ENCODE measurements at places on chromosomes 12 and 14.

DNA sequence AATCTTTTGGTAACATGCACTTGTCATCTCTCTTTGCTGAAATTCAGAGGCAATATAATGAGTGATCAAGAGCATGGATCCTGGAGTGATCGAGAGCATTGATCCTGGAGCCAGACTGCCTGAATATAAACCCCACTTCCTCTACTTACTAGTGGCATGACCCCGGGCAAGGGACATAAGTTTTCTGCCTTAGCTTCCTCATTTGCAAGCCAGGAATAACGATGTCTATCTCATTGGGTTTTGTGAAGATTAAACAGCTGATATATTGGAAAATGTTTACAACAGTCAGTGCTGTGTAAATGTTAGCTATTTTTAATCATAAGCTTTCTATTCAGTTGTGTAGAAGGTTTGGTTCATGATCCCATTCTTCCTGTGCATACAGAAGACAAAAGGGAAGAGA, 2.4 kb upstream of the CSRNP2 start:
- no peak for DNase-seq

DNA sequence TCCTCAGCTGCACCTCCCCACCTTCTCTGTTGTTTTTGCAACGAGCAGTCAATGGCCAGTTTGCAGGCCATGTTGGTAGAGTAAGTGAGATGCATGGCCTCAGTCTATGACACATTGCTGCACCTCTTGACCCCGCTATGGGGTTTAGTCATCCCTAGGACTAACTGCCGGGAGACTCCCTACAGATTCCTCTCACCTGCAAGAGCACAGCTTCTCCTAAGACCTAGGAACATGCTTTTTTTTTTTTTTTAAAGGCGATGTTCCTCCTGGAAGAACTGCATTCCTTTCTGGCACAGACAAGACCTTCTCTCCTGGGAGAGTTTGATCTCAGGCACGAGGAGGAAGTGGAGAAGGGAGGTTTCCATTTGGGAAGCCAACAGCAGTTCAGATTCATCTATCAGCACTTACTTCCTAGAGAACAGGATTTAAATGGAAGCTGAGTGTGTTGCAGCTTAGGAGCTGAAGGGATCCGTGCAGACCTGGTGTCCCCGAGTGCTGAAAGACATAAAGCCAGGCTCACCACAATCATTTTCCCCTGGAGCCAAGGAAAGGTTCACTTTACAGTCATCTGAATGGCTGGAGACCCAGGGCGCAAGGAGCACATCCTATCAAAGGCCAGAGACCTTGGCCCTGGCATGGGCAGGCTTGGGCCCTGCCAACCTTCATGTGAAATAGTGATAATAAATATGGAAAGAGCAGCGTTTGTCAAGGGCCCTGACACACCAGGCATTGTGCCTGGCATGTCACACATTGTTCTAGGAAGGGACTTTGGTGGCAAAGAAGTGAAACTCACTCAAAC, 104.1 kb downstream of the LGMN start:
- DNase-seq, result no peak

GRCh38 chr12:103547929-103548328, 39.1 kb upstream of the STAB2 start:
- no peak for DNase-seq

GRCh38 chr12:105206686-105207374, 29.1 kb downstream of the APPL2 start:
- DNase-seq, result no peak

DNA sequence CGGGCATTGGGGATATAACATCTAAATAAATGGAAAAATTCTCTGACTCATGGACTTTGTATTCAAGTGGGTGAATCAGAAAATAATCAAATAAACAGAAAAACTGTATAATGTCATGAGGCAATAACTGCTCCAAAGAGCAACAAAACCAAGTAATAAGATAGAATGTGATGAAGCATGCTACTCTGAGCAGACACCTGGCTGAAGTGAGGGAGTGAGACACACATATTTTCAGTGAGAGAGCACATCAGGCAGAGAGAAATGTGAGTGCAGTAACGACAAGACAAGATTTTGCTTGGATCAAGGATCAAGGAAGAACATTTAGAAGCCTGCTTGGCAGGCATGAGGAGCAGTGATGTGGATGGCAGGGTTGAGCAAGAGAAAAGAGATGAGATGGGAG, 75.8 kb upstream of the CCDC91 start:
- no peak for DNase-seq

DNA sequence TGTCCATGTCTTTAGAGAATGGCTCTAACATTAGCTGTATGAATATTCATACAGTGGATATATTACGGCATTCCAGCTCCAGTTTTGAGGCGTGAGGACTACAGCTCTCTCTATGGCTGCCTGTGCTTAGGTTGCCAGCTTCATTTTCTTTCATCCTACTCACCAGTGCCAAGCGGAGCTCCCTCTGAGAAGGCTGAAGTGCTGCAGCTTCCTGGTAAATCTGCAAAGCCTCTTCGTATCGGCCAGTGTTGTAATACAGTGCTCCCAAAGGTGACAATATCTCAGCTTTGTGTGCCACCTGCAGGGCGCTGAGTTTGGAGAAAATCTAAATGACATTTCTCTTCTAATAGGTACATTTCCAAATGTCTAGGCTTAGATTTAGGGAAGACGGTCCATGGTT, 19.8 kb upstream of the OVCH1 start:
- no peak for DNase-seq

- no peak for DNase-seq
Observed at GRCh38 chr12:15664491-15664890, 124.7 kb downstream of the EPS8 start.
